ENCODE measurements at places on chromosomes 6 and 20.
A peak's percentile ranks its signal among the peaks of the same experiment; 100 is the strongest.

DNA sequence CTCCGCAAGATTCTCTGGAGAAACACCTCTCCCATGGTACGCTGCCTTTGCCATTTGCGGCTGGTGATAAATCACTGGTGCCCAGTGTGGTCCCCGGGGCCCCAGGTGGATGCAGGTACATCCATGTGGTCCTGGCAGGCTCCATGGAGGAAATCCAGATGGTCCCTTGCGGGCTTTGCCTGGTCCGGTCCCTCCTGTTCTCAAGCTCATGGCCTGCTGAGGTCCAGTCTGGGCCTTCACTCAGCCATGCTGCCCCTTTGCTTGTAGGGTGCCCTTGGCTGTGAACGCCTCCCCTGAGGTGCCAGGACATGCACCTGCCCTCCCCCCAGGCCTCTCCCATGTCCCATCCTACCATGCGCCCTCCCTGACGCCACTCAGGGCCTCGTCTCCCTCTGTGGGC lies 21.2 kb upstream of the DACT2 start:
- no peak for DNase-seq

GRCh38 chr6:48389146-48390043 lies 278.4 kb upstream of the PTCHD4 start:
- DNase-seq: no peak

GRCh38 chr6:43306086-43306485 lies 2.5 kb downstream of the CRIP3 start:
- DNase-seq: no peak

- DNase-seq: no peak
These were observed 243.0 kb upstream of the KHDRBS2 start for GRCh38 chr6:62528894-62529526.

DNA sequence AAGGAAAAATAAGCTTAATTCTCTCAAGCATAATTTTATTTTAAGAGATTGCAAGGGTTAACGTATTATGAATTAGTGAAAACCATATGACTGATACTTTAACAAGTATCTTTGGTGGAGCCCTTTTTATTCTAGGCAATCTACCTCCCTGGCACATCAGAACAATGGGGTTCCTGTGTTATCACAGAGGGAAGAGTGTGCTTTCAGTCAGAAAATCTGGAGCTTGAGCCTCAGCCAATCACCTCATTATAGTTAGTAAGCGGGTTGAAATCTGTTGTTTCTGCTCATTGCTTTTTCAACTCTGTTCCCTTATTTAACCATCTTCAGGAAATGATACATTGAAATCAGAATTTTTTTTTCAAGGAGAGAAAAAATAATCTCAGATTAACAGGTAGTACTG lies 391 bp downstream of the ADGRF1 start:
- no peak for DNase-seq

GRCh38 chr6:51542475-51542874 lies 544.9 kb downstream of the PKHD1 start:
- DNase-seq: no peak

GRCh38 chr6:151430886-151431285 lies 21.0 kb downstream of the RMND1 start:
- DNase-seq: no peak

DNA sequence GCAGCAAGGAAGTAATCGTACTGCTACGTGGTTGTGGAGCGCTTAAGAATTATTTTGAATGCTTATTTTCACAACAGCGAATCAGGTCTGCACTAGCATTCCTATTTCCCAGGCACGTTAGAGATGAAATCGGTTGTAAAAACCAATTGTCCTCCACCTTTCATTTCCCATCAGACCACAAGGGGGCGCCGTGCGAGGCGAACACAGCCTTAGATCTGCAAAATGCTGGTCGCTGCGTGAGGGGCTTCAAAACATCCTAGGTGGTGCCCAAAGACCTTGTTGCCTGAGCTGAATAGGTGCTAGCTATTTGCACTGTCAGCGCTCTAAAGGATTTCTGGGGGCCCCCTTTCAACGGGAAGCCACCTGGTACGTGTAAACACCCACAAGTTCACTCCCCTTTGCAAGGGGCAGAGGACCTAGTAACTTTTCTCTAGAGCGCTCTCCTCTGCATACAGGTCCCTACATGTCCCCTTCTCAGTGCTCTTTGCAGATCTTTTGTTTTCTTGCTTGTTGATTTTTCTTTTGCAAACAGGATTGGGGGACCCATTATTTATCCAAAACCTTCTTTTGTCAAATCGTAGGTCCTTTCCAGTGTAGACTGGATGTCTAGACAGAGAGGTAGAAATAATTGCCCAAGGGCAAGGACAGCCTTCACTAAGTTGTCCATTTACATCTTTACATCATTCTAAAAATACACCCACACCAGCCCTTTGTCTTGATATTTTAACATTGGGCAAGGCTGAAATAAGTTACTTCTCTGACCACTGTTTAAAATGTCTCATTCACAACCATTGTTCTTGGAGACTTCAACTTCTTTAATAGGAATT lies 59.8 kb downstream of the NEDD9 start:
- DNase-seq: peak; percentile 7

GRCh38 chr6:23529902-23530301 lies 596.1 kb upstream of the NRSN1 start:
- DNase-seq: no peak

DNA sequence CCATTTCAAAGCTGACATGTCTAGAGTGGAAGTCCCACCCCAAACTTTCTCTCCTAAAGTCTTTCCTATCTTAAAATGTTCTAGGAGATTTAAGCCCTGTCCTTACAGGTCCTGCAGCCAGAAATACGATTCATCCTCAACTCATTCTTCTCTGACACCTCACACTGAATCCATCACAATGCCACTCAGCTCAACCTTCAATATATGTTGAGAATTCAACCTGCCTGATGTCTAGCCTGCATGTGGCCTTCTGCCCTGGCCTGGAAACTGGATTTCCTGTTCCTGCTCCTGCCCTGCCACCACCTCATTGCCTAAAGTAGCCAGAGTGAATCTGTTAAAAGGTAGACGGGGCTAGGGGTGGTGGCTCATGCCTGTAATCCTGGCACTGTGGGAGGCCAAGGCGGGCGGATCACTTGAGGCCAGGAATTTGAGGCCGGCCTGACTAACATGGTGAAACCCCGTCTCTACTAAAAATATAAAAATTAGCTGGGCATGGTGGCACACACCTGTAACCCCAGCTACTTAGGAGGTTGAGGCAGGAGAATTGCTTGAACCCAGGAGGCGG lies 345.9 kb downstream of the CDH26 start:
- DNase-seq: no peak

DNA sequence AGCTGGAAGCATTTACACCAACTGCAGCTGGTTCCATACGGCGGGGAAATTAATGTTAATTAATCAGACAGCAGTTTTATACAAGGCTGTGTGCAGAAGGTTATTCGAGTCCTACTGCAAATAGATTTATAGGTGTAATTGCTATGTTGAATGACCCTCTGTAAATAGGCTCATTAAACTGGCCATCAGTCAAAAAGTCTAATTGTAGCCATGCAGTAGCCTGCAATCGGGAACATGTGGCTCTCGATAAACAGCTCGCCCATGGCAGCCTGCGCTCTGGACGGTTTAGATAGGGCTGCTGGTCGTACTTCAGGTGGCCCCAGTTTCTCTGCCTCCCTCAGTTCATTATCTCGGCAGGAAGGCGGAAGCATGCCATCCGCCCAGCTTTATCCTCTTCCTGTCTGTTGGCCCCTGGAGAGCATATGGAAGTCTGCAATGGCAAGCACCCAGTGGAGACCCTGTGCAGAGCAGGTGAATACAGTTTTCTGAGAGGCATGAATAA lies 143.2 kb downstream of the MBOAT1 start:
- no peak for DNase-seq

- DNase-seq: peak; percentile 100
These were observed 10.9 kb upstream of the LPIN3 start for GRCh38 chr20:41329435-41330342.

DNA sequence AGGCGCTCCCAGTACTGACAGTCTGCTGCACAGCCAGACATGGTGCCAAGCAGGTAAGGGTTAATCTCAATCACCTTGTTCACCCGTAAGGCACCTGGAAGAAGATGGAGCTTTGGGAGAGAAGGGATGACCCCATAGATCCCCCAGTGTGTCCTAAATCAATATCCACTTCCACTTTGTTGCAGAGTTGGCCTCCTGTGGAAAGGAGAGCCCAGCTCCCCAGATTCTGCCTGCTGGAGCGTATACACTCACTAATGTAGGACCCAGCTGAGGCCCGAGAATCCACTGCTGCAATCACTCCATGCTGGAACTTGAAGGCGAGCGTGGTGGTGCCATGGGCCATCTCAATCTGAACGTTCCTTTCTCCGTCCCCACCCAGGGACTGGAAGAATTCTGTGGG lies 1.2 kb downstream of the PSMB8 start:
- DNase-seq: no peak

GRCh38 chr20:14979453-14979986 lies 642.1 kb upstream of the FLRT3 start:
- DNase-seq: no peak

GRCh38 chr20:2599288-2600006 lies 53.0 kb upstream of the NOP56 start:
- DNase-seq: no peak

Data from RCC 7860 (cell line).